PC-9 (cell line): ENCODE measurements at places on chromosomes 6 and 20. TPM values are rescaled to one million over a fixed set of nuclear protein-coding genes. Genes with fewer than 3 reads are reported as not detected.

The EFCAB8 gene
- total RNA-seq, result 1.1 TPM in 1 of 2 replicates, not detected in the other

The OLIG3 gene
- total RNA-seq, result not detected in 2 replicates

The SLC17A9 gene
- total RNA-seq, result 0.20 and 0.22 TPM in 2 replicates

The DEF6 gene
- total RNA-seq, result 19.6 and 27.0 TPM in 2 replicates

The CRNKL1 gene
- total RNA-seq, result 24.8 and 33.0 TPM in 2 replicates

The EMILIN3 gene
- not detected in 2 replicates for total RNA-seq

The LRRC73 gene
- 0.55 and 1.5 TPM in 2 replicates for total RNA-seq

The PRDM1 gene
- total RNA-seq, result 1.4 and 2.6 TPM in 2 replicates
